ENCODE measurements at places on chromosomes 1 and 21.
A peak's percentile ranks its signal among the peaks of the same experiment; 100 is the strongest.

DNA sequence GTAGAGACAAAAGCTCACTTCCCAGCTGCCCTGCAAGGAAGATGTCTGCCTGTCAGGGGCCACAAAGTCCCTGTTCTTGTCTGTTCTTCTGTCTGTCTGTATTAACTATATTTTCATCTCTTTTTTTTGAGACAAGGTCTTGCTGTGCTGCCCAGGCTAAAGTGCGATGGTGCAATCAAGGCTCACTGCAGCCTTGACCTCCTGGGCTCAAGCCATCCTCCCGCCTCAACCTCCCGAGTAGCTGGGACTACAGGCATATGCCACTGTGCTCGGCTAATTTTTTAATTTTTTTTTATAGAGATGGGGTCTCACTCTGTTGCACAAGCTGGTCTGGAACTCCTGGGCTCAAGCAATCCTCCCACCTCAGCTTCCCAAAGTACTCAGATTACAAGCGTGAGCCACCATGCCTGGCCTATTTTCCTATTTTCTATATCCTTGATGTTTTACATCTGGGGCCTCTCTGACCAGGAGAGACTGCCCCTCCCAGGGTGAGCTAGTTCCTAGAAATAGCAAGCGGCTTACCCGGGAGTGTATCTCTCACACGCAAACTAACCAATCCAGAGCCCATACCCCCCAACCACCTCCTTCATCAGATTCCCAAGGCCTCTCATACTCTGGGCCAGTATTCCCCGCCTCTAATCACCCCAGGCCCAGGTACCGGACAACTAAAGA lies 5.4 kb upstream of the KLHDC7A start:
- DNase-seq = no peak

DNA sequence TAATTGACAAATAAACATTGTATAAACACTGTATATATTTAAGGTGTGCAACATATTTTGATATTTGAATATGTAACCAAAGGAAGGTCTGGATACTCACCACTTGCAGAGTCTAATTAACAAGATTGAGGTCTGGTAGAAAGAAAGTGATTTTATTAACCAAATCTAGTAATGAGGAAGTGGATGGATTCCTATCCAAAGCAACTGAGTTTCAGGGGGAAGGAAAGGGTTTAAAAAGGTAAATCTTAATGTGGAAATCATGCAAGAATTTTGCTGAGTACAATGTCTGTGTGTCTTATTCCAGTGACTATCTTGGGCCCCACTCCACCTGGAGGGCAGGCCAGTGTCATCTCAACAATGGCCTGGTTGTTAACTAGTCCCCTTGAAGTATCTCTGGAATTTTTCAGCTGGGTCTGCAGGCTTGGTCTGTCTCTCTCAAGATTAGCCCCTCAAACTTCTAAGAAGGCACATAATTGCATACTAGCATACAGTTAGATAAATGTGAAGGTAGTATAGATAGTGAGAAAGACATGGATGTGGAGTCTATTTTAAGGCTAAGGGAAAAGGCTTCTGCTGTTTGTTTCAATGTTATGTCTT lies 262.7 kb upstream of the RGS18 start:
- DNase-seq = no peak

DNA sequence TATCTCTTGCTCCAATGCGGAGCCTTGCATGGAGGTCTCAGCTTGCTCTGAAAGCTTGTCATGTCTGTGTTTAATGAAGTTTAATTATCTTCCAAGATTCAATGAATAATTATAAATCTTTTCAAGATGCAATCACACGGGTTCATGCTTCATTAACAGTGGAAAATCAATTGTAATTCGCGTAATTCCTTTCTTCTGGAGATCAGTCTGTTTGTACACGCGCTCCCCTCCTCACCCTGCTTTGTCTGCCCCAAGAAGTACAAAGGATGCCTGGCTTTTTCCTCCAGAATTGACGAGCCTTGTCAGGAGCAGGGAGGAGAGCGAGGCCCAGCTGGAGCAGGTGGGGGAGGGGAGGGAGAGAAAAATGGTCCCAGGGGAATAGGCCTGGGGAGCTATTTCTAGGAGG lies 65.0 kb upstream of the DISP3 start:
- DNase-seq = no peak

DNA sequence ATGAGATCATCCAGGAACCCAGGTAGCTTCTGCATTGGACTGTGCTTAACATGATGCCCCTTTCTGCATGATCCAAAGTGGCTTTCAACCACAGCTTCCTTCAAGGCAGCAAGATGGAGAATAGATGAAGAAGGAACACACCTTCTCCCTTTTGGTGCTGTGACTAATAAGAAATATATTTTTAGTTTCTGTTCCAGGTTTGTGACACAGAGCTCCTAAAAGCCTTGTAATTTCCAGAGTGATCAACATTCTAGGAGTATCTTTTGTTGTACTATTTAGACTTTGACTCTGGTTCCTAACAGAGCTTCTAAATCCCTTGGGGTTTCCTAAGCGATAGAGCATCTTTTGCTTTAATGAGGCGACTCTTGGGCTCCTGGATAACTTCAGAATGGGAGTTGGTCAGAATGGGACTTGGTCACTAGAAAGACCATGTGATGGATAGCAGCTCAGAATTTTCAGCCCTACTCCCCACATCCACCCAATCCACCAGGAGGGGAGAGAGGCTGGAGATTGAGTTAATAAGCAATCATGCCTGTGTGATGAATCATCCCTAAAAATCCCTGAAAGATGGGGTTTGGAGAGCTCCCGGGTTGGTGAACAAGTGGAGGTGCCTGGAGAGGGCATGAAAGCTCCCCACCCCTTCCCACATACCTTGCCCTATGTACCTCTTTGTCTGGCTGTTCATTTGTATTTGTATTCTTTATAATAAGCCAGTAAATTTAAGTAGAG lies 134.8 kb downstream of the FGGY start:
- no peak for DNase-seq

DNA sequence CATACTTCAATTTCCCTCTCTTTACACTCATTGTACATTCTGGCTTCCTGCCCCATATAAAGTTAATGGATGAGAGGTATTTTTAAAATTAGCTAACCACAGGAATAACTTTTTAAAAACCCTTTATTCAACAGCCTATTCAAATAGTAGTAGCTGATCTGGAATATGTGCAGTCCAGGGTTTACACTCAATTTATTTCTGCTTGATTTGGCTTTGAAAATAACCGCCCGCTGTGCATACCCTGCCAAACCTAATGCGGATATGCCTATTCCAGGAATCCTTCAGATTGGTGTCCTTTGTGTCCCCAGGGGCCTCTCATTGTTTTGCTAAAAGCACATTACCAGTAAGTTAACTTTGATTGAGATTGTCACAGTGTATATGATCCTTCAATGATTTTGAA lies 1686.2 kb downstream of the PLA2G4A start:
- DNase-seq = no peak

- DNase-seq = no peak
Measured at GRCh38 chr1:78792756-78793155, 143.1 kb downstream of the IFI44 start.

DNA sequence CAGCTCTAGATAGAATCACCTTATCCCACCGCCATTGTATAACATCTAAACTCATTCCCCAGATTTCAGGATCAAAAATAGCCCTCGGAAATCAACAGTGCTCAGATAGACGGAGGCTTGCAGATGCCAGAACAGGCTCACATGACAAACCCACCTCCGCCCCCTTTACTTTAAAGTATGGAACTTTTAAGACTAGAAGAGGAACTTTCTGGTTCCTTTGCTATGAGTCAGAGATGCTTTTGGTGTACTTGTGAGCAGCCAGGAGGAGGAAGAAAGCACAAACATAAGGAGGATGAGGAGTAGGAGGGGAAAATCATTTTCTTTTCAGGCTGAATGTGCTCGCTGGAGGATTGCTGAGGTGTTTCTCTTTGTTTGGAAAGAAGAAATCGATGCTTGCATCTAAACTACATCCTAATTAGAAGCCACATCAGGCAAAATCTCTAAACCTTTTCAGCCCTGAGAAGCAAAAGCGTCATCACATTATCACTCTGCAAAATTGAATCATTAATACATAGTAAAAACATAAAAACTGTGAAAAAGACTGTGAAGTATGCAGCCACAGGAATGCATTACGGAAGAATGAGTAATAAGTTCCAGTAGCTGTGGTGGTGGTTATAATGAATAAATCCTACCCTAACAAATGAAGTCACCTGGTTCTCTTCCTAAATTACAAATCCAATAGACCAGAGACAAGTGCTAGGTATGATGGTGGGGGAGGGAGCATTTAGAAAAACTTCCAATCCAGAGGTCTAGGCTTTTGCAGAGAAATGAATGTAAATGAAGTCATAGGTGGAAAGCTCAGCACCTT lies 251.3 kb downstream of the KCNH1 start:
- no peak for DNase-seq

DNA sequence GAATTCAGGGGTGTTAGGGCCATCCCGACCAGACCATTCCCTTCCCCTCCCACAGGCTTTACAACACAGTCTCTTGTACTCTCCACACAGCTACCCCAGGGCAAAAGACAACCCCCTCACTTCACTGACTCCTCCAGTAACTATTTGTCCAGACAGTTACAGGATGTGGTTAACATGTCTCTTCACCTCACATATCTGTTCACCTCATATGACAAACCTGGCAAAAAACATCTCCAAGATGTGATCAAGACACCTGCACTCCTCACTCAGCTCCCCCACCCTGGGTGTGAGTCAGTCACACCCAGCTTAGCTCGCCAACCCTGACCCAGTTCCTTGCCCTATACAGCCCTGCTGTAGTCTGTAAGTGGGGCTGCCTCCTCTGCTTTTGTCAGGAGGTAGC lies 490.5 kb upstream of the CHRM3 start:
- DNase-seq = no peak

- no peak for DNase-seq
Measured at GRCh38 chr1:93999840-94000415, 90.7 kb upstream of the GCLM start.

- DNase-seq = no peak
Measured at GRCh38 chr1:61141288-61142042, 59.1 kb downstream of the NFIA start.

GRCh38 chr1:102942324-102942723 lies 166.0 kb downstream of the COL11A1 start:
- DNase-seq = no peak

DNA sequence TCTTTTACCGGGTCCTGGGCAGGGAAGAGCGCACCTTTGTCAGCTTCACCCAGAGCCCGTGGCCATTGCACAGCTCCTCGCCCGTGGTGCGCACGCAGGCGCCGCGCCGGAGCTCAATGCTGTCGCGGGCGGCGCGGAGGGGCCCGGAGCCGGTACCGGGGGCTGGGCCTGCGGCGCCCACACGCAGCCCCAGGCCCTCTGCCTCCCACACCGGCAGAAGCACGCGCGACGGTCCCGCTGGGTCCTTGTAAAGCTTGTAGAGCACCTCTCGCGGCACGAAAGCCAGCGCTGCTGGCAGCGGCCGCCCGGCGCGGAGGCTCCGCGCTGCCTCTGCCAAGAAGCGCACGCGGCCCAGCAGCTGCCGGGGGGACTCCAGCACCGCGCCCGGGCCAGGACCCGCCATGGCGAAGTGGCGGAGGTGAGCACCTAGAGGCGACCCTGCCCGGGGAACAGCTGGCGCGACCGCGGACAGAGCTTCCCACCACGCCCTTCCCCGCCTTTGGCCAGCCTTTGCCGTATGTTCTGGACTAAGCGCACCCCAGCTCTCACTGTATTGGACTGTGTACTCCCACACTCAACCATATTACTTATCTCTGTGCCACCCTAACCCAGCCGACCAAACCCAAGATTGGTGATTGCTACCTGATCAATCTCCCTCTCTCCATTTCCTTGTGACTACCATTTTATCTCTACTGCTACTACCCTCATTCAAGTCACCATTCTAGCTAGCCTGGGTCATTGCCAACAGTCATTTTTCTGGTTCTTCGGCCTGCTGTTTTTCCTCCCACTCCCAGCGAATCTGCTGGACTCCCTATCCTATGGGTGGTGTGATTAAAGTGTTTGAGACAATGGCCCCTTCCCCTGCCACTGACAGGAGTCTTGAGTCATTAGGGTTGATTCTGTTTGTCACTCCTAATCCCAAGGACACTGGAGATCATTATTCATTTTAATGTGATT lies at the start of gene HECTD3:
HECTD3 (minus strand) TSS at position 470 of the 957 bp plus-strand sequence; CDS start at position 403, 67 bp downstream.
- peak; percentile 61 for DNase-seq

DNA sequence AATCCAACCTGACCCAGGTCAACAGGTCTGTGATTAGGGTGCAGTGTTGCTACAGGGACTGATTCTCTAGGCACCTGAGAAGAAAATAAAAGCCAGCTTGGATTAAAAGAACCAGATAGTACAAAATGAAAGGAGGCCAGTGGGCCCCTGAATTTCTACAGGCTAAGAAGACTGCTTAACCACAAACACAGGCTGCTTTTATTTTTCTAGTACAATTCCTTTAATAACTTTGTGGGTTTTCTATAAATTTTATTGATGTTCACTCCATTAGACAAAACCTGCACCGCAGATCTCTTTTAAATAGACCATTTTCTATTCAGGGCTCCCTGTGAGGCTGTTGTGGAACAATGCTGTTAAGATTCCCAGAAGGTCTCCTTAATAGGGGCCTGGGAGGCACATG lies 9.7 kb upstream of the PRMT2 start:
- no peak for DNase-seq

DNA sequence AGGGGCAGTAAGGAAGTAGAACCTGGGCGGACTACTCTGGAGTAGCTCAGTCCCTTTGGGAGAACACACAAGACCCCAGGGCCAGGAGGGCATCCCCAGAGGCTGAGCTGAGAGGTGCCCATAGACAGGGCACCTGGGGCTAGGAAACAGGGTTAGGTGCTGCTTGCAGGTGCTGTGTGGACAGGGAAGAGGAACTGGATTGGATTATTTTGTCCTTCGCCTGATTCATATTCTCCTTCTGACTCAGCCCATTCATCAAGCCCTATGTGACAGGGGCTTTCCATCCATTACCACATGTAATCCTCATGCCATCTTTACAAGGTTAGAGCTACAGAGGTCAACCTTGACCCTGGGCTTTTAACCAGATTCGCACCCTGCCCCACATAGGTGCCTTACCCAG lies 183.9 kb downstream of the C1orf94 start:
- DNase-seq = no peak

DNA sequence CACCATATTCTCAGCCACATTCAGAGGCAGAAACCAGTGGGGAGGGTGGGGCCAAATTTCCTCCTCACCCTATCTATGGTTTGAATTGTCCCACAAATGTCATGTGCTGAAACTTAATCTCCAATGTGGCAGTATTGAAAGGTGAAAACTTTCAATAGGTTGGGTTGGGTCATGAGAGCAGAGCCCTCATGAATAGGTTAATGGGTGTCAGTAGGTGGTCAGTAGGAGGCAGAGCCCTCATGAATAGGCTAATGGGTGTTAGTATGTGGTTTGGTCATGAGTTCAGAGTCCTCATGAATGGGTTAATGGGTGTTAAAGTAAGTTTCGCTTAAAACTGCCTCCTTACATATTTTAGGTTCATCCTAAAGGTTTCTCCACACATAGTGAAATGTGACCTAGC lies 170.0 kb downstream of the FCRL5 start:
- no peak for DNase-seq

Measured in hypothalamus (tissue), 51 donors.